ENCODE measurements at places on chromosomes 11 and 22.
A peak's percentile ranks its signal among the peaks of the same experiment; 100 is the strongest.

GRCh38 chr22:40782521-40782920, 36.6 kb downstream of the SLC25A17 start:
- DNase-seq: no peak

DNA sequence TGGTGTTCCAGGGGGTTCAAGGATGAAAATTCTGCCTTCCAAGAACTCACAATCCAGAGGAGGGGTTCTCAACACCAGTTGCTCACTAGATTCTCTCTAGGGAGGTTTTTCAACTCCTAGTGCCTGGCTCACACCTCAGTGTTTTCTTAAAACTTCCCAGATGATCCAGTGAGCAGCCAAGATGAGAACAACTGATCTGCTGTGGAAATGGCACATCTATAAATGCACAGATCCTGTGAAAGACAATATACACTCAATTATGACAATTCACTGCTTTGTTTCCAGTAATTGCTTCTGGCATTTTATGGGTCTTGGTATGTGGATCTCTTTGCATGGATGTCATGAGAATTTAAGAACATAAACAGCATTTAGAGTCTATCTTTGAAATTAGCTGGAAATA, 45.2 kb upstream of the PRSS23 start:
- no peak for DNase-seq

DNA sequence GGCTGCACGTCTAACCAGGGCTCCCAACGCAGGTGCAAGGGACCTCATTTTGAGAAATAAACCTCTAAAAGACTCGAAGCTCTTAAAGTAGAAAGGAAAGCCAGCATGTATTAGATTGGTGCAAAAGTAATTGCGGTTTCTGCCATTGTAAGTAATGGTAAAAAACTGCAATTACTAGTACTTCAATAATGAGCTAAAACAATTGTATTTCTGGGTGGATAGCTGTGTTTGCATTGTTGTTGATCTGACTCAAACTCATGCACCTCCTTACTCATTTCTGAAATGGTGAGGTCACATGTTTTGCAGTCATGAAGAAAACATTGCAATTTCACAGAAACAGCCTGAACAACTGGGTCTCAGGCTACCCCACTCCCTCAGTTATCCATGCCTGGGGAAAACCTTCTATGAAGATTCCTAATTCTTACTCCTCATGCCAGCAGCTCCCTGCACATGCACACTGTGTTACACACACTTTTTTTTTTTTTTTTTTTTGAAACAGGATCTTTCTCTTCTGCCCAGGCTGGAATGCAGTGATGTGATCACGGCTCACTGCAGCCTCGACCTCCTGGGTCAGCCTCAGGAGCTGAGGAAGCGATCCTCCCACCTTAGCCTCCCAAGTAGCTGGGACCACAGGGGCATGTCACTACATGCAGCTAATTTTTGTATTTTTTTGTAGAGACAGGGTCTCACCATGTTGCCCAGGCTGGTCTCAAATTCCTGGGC, 24.6 kb downstream of the VWCE start:
- DNase-seq: no peak

GRCh38 chr22:31945971-31946680, 1.8 kb downstream of the YWHAH start:
- no peak for DNase-seq

DNA sequence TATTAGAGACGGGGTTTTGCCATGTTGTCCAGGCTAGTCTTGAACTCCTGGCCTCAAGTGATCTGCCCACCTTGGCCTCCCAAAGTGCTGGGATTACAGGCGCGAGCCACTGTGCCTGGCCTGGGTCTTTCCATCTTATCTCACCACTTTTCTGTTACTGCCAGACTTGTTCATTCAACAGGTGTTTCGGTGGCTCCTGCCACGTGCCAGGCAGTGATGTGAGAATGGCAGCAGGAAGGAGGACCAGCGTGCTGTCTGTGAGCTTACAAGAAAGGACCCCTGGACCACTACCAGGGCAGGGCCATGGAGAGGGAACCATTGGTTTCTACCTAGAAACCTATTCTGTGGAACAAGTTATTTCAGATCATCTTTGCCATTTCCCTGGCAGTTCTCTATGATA, 44.2 kb downstream of the CLMP start:
- DNase-seq: no peak

- DNase-seq: no peak
Observed at GRCh38 chr22:24070553-24070952, 59.4 kb downstream of the CABIN1 start.

GRCh38 chr11:92224407-92225124, at the start of gene FAT3:
Gene FAT3 (plus strand): TSS chr11:92224818. CDS start chr11:92352113, 127,295 bp downstream.
- peak; percentile 53 for DNase-seq

- DNase-seq: no peak
Observed at GRCh38 chr11:77815459-77815858, 5.1 kb downstream of the RSF1 start.

DNA sequence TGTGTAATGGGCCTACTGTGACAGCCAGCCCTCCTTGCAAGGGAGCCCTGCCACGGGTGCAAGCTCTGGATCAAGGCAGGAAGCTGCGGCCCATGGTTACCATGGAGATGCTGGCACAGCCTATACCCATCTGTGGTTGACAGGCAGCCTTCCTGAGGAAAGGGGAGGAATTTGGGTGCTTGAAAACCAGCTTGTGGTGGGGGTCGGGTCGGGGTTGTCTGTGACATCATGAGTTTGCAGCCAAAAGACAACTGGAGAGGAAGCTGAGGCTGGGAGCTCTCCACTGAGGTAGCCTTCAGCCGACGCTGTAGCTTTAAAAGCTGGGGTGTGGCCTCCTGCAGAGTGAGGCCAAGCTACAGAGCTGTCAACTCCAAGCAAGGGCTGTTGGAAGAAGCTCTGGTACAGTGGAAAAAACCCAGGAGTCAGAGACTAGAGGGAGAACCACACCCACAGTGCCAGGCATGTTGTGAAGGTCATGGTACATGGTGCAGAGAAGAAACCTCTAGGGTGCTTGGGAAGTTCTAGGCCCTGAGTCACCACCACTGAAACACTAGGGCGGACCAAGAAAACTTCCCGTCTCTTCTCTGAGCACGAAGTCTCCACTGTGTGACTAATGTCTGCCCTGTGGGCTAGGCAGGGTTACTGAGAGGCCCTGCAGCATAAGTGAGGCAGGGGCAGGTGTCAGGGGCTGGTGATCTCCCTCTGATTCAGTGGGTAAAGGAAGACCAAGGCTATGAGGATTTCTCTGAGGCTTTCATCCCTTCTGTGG, 10.8 kb upstream of the LDHA start:
- DNase-seq: no peak

- DNase-seq: no peak
Observed at GRCh38 chr11:73570415-73571114, 27.3 kb downstream of the FAM168A start.

DNA sequence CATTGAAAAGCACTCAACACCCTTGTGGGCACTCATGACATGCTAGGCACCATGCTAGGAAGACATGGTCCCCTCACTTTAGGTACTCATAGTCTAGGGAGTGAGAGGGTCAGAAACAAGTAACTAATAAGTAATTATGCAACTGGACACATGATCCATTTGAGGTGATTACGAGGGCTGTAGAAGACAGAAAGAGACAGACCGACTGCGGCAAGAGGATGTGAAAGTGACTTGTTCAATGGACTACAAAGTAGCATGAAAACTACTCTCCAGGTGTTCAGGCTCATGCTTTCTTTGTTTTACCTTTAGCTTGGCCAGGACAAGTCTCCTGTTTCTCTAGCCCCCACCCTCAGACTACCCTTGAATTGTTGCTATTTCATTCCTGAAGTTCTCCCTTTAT, 310.8 kb upstream of the SORL1-AS1 start:
- no peak for DNase-seq

GRCh38 chr11:65553301-65554001, 4.7 kb downstream of the LTBP3 start:
- DNase-seq: no peak

- no peak for DNase-seq
Observed at GRCh38 chr11:86984701-86985100, 29.5 kb upstream of the FZD4 start.

DNA sequence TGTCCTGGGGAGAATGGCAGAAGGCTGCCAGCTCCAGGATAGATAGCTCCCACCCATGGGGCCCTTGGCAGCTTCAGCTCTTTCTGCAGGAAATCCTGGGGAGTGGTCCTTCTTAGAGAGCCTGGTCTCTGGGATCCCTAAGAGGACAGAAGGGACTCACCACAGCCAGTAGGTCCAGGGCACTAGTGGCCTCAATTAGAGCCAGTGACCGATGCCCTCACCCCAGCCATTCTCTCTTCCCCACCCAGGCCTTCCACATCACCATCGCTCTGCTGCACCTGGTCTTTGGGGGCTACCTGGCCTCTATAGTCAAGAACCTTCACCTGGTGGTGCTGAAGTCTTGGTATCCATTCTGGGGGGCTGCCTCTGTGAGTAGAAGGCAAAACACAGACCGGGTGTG, 5.6 kb downstream of the MS4A10 start:
- DNase-seq: no peak

- no peak for DNase-seq
Observed at GRCh38 chr11:125562430-125562829, 6.8 kb upstream of the EI24 start.

GRCh38 chr11:114392735-114393667, 7.3 kb downstream of the C11orf71 start:
- DNase-seq: no peak

DNA sequence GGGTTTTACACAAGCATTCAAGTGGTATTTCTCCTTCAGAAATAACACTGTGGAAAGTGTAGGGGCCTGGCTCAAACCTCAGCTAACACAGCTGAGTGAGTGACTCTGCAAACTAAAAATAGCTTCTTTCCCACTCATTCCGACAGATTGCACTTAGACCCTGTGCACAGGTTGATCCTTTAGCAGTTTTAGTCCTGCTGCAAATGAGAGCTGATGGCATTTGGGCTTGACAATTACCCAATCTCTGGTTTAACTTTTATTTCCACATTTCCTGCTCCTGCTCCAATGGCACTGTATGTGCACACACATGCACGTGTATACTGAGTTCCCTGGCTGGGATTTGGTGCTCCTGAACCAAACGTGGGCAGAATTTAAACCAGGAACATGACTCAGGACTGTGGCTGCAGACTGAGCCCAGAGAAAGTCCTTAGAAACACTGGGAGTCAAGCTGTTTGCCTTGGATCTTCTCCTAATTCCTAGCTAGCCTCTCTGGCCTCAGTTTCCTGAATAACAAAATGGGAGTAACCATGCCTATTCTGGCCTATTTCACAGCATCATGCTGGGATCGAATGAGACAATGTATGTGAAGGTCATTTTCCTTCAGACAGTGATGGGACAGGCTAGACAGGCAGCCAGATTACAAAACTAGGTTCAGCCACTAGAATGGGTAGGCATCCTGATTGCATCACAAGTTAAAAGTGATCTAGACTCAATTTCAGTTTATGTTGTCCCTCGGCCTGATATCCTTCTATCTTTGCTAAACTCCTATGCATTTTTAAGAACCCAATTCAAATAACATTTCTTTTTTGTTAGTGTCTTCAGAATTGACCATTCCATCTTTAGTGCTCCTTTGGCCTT, 58.2 kb downstream of the SERGEF start:
- no peak for DNase-seq

GRCh38 chr22:48842583-48842945, 985.1 kb downstream of the BRD1 start:
- DNase-seq: no peak

DNA sequence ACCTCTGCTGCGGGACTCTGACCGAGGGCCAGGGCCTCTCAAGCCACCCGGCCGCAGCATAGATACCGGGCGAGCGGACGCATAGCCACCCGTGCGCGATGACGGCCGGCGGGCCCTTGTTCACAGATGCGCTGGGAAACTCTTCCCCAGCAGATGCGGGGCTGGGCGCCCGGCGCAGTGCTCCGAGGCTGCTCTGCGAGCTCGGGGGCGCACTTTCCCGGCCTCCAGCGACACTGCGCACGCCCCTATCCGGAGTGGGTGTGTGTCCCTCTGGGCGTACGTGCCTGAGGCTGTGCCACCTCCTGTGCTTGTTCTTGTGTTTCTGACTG, 104.7 kb upstream of the E2F8 start:
- DNase-seq: no peak

DNA sequence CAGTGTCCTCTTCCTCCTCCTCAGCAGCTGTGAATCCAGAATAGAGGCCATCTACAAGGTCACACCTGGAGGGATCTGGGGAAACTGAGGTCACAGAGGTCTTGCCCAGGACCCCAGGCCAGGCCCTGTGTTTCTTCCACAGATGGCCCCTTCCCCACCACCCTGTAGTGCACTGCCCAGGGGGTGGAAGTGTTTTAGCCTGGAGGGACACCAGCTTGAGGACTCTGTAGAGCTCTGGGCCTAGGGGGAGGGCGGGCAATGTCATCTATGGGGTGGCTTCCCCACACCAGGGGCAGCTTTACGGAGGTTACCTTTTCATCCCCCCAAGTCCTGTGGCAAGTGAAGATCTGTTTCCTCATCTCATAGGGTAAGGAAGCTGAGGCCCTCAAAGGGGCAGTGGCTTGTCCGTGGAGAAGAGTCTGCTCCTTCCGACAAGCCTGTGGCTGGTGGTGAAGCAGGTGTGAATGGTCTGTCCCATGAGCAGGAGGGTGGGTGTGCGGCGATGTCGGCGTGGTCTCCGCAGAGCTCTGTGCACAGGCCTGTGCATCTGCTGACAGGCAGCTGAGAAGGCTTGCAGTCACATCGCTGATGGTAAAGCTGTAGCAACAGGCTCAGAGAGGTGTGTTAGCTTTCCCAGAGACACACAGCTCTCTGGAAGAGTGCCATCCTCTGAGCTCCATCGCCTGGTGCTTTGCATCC, 74.1 kb upstream of the WNT7B start:
- DNase-seq: no peak

- DNase-seq: no peak
Observed at GRCh38 chr11:26841818-26842473, 120.1 kb upstream of the SLC5A12 start.

- DNase-seq: no peak
Observed at GRCh38 chr11:6225024-6225423, 9.4 kb downstream of the FHIP1B start.

GRCh38 chr22:22943521-22944267, 56.1 kb downstream of the IGLL5 start:
- DNase-seq: peak; percentile 6

DNA sequence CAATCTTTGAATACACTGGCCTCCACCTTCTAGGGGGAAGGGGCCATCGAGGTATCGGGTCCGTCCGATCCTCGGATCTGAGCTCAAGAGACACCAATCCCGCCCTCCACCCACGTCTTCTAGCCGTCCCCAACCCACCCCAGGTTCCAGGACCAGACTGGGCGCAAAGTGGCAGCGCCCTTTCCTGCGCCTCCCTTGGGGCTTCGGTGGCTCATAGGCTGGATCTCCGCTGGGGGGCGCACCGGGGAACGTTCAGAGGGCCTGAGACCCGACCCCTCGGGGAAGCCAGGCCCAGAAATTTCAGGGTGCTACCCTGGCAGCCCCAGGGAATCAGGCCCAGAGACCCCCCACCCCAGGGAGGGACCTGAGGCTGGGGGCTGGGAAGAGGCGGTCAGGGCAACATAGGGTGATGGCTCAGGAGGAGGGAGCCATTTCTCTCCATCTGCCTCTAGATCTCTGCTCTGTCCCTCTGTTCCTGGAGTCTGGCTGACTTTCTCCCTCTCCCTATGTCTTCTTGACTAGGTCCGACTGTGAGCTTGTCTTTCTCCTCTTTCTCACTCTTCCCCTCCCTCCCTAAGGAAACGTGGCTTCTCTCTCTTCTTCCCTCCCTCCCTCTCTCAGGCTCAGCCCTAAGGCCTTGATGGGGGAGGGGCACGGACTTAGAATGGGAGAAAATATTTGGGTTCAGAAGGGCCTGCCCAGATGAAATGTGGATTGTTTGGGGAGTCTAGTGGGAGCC, 1.1 kb downstream of the CREB3L1 start:
- peak; percentile 63 for DNase-seq

Measured in progenitor cell of endocrine pancreas (in vitro differentiated cells).